ENCODE measurements at places on chromosomes 2 and 18.

GRCh38 chr18:11713756-11714155, 24.7 kb downstream of the GNAL start:
- no peak for DNase-seq

DNA sequence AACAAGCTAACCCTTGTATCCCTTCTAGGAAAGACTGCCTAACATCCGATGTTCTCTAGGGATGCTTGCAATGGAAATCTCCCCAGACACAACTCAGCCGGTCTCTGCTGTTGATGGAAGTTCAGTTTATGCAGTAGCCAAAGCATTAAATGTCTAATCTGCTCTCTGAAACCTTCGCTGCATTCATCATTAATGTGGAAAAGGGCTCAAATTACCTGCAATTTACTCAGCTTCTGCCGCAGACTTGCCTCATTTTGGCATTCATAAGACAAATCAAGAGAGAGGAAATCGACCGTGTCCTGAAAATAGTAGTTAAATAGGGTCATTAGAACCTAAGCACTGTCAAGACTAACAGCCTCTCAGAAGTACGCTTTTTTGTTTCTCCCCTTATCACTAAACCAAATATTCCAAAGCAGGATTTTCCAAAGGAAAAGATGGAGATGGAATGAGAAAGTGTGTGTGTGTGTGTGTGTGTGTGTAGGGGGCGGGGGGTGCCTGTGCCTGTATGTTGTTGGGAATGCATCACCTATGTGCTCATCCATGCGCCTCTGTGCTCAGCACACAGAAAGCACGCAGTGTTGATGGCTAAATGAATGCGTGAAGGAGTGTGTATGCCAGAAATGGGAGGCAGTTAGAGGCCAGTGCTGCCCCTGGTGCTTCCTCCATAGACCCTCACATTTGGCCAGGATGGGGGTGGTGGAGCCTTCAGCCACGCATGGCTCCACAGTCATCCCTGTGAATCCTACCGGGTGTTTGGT, 7.4 kb downstream of the LCT start:
- DNase-seq, result no peak

- DNase-seq, result no peak
These were observed 43.3 kb upstream of the EDAR start for GRCh38 chr2:109032229-109032820.

DNA sequence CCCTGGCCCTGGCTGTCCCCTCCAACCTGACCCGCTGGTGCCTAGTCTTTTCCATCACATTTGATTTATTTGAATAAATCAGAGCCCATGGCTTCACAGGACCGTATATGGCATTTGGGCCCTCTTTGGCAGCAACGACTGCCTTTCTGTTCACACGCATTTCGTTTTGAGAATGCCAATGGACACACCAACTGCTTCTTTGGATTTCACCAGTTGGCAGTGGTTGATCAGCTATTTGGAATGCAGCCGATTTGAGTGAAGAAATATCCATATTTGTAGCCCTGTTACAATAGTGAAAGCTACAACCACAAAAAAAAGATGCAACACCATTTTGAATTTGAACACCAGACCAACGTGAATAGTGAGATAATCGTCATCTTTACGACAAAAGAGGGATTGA, 56.5 kb downstream of the GNAL start:
- DNase-seq, result no peak

GRCh38 chr2:51981783-51982182, 949.9 kb upstream of the NRXN1 start:
- no peak for DNase-seq

- DNase-seq, result no peak
These were observed 223.1 kb downstream of the AGAP1 start for GRCh38 chr2:235716875-235717496.

Data from D721Med (cell line).